ENCODE measurements at places on chromosomes 1 and 21.

GRCh38 chr1:89739013-89739843, 81.6 kb upstream of the LRRC8D start:
- no peak for DNase-seq

DNA sequence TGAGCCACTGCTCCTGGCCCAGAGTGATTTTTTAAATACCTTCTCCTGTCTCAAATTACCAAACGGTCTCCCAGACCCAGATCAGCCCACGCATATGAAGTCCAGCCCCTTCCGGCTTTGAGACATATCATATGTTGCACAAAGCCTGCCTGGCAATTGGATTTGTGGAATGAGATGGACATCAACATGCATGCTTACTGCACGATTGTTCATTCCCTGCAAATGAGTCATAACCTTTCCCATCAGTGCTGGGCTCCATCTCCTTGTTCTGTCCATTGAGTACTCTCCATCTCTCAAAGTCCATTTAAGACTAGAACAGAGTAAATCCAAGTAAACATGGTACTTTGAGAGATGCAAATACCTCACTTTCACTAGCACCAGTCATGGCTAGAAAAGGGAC, 612.2 kb upstream of the USP24 start:
- peak; percentile 39 for DNase-seq

DNA sequence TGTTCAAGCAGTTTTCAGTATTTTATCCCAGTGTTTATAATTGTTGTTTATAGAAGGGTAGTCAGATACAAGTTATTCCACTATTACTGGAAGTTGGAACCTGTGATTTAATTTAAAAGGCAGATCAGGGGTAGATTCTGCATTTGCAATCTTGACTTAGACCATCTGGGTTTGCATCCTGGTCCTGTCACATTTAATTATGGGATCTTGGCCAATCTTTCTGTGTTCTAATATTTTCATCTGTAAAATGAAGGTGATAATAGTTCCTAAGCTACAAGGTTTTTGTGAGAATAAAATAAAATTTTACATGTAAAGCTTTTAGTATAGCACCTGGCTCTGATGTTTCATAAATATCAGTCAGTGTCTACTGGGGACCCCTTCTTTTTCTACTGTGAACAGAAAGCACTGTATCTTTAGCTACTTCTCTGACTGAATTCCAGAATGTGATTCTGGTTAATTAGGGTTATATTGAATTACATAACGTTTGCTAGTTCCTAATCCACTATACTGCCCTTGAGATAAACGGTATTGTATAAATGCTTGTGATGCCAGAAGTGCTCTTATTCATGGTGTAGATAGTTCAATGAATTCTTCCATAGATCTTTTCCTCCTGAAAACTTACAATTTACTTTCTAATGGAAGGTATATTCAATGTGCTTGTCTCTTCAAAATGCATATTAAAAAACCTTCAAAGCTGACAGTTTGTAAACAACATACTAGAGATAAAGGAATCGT, 131.0 kb downstream of the KCNK1 start:
- no peak for DNase-seq

- no peak for DNase-seq
These were observed 11.3 kb upstream of the FRRS1 start for GRCh38 chr1:99777752-99778151.

- DNase-seq: no peak
These were observed 15.3 kb upstream of the RGS8 start for GRCh38 chr1:182699393-182700350.

GRCh38 chr1:15212216-15212953, 34.6 kb upstream of the FHAD1 start:
- DNase-seq: no peak

DNA sequence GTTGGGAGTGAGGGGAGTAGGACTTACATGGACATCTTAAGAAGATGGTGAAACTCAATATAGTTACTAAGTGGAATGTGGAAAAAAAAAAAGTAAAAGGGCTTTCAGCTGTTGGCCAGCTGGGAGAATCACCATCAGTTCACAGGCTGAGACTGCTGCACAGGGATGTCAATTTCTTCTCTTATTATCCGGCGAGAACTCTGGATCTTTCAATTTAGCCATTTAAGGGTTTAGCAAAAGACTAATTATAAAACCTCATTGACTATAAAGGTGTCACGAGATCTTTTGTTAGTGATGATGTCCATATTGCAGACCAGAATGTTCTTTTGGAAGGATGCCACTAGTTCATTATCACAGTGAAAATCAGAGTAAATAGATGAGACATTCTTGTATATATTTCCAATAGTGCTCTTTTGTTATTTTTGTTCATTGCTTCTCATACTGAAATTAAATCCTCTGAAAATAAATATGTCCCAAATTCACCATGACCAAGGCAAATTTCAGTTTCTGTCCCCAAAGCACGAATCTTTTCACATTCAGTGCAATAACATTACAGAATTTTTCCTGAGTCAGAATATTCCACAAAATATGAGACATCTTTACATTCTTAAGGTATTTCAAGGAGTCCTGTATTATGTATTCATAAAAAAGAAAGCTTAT, 266.1 kb downstream of the DNM3 start:
- DNase-seq: no peak

- no peak for DNase-seq
These were observed 674 bp upstream of the TTC4 start for GRCh38 chr1:54714881-54715492.

DNA sequence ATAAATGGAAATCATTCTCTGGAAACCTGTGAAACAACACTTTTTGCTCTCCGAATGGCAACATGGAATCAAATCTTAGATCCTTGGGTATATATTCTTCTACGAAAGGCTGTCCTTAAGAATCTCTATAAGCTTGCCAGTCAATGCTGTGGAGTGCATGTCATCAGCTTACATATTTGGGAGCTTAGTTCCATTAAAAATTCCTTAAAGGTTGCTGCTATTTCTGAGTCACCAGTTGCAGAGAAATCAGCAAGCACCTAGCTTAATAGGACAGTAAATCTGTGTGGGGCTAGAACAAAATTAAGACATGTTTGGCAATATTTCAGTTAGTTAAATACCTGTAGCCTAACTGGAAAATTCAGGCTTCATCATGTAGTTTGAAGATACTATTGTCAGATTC, 45.7 kb downstream of the PTGFR start:
- no peak for DNase-seq

DNA sequence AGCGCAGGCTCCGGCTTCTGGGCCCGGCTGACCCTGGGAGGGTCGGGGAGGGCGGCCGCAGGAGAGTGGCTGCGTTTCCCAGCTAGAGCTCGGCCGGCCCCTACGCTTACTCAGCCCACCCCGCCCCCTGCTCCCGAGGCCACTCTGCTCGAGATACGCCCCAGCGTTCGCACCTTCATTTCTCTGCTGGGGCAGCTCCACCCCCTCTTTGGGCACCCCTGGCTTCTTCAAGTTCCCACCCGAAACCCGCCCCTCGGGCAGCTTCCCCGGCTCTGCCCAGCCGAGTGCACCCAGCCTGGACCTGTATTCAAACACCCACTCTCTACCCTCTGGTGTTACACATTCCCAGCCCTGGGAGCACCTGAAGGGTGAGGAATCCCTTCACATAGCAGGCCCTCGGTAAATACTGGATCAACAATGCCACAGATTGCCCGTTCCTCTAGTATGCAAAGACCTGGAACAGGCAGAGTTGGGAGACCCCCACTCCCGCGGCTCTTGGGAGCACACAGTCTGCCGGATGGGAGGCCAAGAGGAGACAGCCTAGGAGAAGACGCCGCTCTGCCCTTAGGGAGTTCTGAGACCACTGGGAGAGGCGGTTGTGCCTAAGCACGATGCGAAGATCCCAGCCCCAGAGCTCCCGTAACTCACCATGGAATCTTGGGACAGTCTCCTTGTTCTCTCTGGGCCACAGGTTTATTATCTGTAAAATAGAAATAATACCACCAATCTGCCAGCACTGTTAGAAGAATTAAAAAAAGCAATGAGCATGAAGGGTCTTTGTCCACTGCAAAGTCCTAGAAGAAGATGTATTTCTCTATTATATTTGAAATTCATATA, 566 bp upstream of the PAQR7 start:
- no peak for DNase-seq

- DNase-seq: no peak
These were observed 10.4 kb downstream of the RPL11 start for GRCh38 chr1:23701996-23702395.

- DNase-seq: no peak
These were observed 7.5 kb upstream of the IGSF5 start for GRCh38 chr21:39737376-39738000.

GRCh38 chr1:23081376-23081775, 62.1 kb downstream of the KDM1A start:
- DNase-seq: no peak

GRCh38 chr1:158554352-158554751, at the start of gene OR6Y1:
Gene OR6Y1 (minus strand): TSS chr1:158554405. CDS start chr1:158548105, 6,300 bp downstream.
- DNase-seq: no peak

- DNase-seq: no peak
These were observed 68.1 kb downstream of the ALPL start for GRCh38 chr1:21577324-21577723.

DNA sequence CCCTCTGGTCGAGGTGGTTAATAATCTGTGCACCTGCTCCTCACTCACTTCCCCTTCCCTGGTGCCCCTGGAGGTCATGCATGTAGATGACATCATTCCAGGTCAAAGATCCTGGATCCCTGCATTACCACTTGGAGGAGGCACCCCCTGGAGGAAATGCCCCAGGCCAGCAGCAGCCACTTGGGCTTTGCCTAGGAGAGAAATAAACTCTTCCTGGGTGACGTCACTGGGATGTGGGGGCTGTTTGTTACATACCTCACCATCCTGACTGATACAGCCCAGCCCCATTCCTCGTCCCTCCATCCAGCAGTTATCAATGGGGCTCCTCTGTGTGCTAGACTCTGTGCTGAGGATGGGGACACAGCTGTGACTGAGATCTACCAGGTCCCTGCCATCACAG, 433.6 kb downstream of the PTPRU start:
- no peak for DNase-seq

DNA sequence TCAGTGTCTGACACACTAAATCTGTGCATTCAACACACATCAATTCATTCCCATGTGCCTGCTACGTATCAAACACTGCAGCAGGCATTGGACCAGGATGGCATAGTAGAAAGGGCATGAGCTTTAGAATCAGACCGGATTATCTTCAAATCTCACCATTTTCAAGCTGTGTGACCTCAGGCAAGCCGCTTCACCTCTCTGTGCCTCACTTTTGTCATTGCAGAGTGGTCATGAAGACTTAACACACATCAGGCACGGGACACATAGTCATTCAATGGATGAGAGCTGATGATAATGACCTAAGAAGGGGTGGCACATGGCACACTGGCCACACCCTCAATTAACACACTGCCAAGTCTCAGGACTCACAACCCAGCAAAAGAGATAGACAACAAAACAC, 46.8 kb downstream of the KLHDC7A start:
- DNase-seq: no peak

GRCh38 chr1:119783354-119784185, 14.9 kb upstream of the HMGCS2 start:
- no peak for DNase-seq

- DNase-seq: no peak
These were observed 545.2 kb downstream of the LTN1 start for GRCh38 chr21:28447462-28447861.

DNA sequence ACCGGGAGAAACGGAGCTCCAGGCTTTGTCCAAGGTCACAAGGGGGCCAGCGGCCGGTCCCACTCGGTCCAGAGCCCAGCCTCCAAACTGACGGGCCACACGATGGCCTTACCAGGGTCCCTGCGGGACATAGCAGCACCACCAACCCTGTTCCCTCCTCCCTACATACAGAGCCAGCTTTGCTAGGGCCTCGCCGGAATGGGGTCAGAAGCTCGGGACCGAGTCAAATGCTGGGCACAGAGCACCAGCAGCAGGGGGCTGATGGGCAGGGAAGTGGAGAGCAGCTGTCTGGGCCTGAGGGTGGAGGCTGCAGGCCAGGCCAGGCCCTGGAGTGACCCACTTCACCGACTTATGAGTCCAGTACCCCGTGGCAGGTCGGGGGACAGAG, 14.9 kb upstream of the TTC39A start:
- no peak for DNase-seq

DNA sequence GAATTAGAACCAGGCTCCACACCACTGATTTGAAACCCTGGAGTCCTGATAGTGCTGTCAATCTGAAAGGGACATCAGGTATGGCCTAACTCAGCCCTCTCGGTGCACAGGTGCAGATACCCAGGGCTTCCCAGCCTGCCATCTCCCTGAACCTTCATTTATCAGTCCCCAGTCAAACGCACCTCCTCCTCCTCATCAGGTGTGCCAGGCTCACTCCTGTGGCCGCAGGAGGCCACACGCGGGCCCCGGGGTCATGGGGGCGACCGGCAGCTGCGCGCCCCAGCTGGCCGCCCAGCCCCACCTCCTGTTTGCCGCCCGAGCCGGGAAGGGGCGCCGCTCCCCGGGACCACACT, 572 bp downstream of the FUCA1 start:
- DNase-seq: no peak

GRCh38 chr1:67227196-67227595, 60.9 kb downstream of the IL23R start:
- DNase-seq: no peak

GRCh38 chr1:110176299-110176956, 26.1 kb downstream of the SLC6A17 start:
- DNase-seq: no peak

- DNase-seq: no peak
These were observed 45.5 kb upstream of the SOX13 start for GRCh38 chr1:204027446-204027845.

DNA sequence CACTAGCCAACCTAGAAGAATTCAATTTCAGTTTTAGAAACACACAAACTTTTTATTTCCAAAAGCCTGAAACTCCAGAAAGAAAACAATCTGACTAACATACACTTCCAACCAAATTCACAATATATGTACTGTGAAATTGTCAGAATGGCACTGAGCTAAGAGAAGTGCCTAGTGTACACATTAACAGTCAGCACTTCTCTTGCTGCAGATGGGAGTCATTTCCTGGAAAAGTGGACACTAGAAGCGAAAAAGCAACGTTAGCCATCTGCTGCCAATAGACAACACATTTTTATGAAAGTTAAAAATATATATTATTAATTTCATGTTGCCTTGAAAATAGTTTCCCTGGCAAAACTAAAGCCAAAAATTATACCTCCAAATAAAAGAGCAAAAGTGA, 66.1 kb downstream of the EPS15 start:
- DNase-seq: no peak

GRCh38 chr1:9909234-9910046, 629 bp downstream of the CTNNBIP1 start:
- no peak for DNase-seq

DNA sequence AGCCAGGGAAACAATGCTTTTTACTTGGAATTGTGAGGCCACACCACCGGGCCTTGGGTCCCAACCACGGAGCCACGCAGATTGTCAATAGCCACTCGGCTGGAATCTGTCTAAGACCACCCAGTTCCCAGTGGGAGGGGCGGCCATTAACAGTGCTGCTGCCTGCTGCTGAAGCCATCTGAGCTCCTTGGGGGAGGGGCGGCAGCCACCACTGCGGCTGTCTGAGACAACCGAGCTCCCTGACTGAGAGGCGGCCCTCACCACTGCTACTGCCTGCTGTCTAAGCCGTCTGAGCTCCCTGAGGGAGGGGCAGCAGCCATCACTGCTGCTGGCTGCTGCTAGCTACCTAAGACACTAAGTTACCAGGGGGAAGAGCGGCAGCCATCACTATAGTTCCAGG, 64.3 kb downstream of the DMRTA2 start:
- no peak for DNase-seq

GRCh38 chr1:90400131-90400530, 317.0 kb downstream of the BARHL2 start:
- DNase-seq: no peak
